Activated naive CD8-positive, alpha-beta T cell treated with anti-CD3 and anti-CD28 coated beads, Interleukin-2, amount 10 ng/mL, durations not matched to agents 7 days and 5 days (primary cell): ENCODE measurements at places on chromosomes 2 and 18. TPM values are rescaled to one million over a fixed set of nuclear protein-coding genes. Genes with fewer than 3 reads are reported as not detected.

Gene CYP1B1
- total RNA-seq: 9.7 TPM

Gene KCNF1
- not detected for total RNA-seq

Gene BUB1
- 89.3 TPM for total RNA-seq

Gene KCNG3
- total RNA-seq: not detected

Gene SLC25A52
- 0.28 TPM for total RNA-seq

Gene SETBP1
- total RNA-seq: 1.8 TPM

Gene ZBTB7C
- total RNA-seq: not detected
